ENCODE measurements at places on chromosomes 12 and 14. TPM values are rescaled to one million over a fixed set of nuclear protein-coding genes. Genes with fewer than 3 reads are reported as not detected.

DNA sequence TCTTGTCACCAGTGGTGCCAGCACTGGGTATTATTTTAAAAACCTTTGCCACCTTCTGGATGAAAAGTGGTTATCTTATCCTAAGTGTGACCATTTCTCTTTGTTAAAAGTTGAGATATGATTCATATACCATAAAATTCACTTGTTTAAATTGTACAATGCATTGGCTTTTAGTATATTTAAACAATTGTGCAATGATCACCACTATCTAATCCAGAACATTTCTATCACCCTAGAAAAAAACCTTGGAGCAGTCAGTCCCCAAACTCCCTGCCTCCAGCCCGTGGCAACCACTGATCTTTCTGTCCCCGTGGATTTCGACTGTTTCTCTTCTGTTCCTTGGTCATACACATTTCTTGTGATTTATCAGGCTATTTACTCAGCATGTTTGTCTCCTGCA, 28.3 kb downstream of the SH2B3 start:
- no peak for DNase-seq

GRCh38 chr12:7693793-7694192, 1.8 kb downstream of the GDF3 start:
- no peak for DNase-seq

- no peak for DNase-seq
Measured at GRCh38 chr12:69765515-69765914, 26.9 kb downstream of the RAB3IP start.

DNA sequence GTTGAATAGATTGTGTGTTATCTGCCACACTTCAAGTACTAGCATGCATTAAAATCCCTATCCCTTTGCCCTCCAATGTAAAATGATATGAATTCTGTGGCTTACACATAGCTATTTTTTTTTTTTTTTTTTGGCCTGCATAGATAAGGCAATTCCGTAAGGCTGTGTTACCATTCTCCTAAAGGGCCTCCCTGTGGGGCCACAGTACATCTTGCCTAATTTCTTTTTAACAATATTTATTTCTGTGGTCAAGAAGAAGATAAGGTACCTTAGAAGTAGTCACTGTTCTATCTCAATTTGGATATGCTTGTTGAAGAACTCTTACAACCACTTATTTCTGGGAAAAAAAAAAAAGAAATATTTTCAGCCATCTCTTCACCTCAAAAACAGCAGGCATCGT, 19.8 kb downstream of the FLRT2 start:
- DNase-seq: no peak

- no peak for DNase-seq
Measured at GRCh38 chr12:2693244-2693860, 101.4 kb upstream of the FKBP4 start.

- DNase-seq: no peak
Measured at GRCh38 chr12:111699-112493, 45.3 kb downstream of the IQSEC3 start.

DNA sequence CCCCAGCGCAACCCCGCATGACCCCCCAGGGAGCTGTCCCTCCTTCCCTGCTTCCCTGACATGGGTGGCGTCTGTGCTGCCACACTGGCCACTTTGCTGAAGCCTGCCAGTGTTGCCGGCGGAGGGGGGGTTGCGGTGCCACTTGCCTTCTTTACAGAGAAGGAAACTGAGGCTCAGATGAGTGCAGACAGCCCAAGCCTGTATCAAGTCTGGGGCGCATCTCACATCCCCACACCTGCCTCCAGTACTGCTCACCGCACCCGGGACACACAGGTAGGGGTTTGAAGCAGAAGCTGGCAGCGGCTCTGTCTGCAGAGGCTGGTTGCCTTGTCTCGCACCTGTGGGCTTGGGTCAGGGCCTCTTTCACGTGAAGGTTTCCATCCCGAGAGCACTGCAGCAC, 104.7 kb upstream of the RTL1 start:
- no peak for DNase-seq

Gene TAS2R42
- not detected for total RNA-seq

Gene INHBC
- not detected for total RNA-seq
